GM13976 (cell line): ENCODE measurements at places on chromosomes 1 and 21.

GRCh38 chr1:22749919-22750684 is 39.5 kb downstream of the EPHB2 start:
- no peak for DNase-seq

DNA sequence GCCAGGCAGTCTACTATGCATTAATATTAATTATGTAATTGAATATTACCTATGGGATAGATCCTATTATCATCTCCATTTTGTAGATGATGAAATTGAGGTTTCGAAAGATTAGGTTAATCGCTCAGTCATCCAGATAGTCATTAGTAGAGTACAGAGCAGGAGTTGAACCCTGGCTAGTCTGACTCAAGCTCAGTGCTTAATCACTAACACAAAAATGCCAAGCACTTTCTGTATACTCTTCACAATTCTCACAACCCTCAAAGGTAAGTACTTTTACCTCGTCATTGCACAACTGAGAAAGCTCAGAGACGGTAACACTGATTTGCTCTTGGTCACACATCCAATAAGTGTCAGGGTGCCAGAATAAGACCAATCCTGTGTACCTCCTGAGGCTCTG is 280.2 kb upstream of the PLXNA2 start:
- no peak for DNase-seq

GRCh38 chr1:10553118-10553517 is 78.4 kb downstream of the PEX14 start:
- DNase-seq, result no peak

DNA sequence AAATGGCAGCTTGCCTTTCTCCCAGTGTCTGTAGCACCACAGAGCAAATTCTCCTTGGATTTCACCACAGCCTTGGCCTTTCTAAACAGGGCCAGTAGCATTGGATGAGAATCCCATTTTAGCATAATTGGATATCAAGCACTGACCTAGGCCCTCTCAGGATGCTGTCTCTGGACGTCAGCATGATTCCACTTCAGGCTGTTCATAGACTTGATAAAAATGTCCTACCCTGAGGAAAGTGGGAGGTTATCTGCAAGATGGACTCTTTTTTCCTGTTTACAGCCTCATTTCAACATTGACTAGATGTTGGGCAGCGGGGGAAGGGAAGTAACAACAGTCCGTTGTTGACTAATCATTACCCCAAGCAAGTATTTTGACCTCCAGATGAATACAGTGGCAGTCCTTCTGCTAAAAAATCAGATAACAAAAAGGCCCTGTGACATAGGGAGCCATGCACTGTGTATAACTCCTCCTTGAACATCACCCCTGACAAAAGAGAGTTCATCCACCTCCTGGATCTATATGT is 5.2 kb downstream of the NPL start:
- no peak for DNase-seq

- no peak for DNase-seq
Measured at GRCh38 chr1:223056802-223057201, 86.2 kb downstream of the TLR5 start.

DNA sequence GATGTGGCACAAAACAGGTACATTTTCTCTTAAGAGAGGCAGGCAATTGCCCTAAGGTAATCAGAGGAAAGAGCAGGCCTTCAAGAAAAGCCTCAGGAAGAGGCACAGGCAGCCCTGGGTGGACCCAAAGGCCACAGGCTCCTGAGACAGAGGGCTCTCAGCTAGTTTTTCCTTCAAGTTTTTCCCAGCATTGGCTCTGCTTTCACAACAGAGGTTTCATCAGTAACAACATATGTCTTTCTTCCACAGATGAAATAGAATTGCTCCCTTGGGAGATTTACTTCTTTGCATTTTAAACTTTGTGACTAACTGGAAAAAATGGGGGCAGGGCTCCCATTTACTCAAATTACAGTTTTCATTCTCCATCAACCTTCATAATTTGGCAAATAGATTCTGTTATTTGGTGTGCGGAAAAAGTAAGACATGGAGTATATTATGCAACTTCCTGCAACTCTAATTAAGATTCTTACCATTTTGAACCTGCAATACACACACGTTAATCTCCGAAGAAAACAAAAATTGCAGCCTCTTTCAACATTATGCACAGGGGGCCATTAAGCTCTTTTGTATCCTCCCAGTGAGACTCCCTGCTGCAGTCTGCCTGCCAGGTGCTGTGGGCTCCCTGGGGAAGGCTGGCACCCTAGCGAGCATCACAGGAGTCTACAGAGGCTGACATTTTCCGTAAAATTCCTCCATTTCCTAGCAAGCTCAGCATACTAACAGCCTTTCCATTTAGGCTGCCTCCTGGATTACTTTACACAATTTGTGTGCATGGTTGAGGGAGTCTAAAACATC is 282.3 kb downstream of the USH2A start:
- DNase-seq, result no peak

DNA sequence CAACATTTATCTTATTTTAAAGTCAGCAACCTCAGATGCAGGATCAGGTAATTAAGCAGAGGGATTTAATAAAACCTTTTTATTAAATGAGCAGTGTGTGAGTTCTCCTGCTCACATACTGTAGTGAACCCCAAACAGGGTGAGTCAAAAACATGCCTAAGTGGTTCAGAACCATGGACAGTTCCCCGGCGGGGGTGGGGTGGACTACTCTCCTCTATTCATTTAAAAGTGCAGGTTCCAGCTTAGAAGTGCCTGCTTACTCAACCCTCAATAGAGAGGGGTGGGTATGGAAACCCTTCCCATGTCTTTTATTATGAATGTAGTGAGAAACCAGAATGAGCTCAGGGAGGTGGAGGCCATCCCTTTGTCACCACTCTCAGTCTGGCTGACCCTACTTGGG is 397.9 kb downstream of the HHAT start:
- no peak for DNase-seq

- DNase-seq, result no peak
Measured at GRCh38 chr1:147717051-147717705, 43.2 kb downstream of the GJA5 start.
